ENCODE measurements at places on chromosomes 5 and 9.

DNA sequence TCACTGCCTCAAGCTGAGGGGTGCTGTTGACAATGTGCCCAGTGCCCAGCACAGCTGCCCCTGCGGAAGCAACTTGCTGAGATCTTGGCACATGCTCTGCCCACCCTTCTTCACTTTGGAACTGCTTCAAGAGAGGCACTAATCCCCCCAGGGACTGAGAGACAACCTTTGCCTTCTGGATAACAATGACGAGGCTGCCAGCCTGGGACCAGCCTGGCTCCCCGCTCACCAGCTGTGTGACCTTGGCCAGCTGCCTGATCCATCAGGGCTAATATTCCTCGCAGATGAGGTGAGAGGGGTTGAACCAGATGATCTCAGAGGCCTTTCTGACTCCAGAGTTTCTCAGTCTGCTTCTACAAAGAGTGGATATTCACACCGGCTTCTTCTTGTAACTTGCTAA lies 81.0 kb downstream of the SHB start:
- peaks cover 4% of the 10 kb centered on the region for H3K27me3 ChIP-seq
- no peaks in the 10 kb centered on the region for H3K36me3 ChIP-seq
- H3K4me3 ChIP-seq: no peak overlapping the region

DNA sequence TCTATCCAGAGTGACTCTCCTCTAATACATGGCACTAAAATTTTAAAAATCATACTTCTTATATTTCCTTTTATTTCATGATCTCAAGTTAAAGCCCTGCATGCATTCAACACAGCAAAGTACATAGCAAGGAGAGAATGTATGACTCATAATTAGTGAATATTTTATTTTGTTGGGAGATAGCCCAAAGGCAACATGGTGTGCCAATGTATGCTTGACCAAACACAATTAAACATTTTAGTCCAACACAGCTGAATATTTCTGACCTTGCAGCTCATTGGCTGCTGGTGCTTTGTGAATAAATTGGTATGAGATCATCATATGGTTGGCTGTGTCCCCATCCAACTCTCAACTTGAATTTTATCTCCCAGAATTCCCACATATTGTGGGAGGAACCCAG lies 103.5 kb downstream of the NPR3 start:
- no peaks in the 10 kb centered on the region for H3K27me3 ChIP-seq
- no peaks in the 10 kb centered on the region for H3K4me1 ChIP-seq
- H3K27ac ChIP-seq: no peak overlapping the region
- no peaks in the 10 kb centered on the region for H3K36me3 ChIP-seq

GRCh38 chr5:51657340-51658240 lies 274.3 kb downstream of the ISL1 start:
- H3K36me3 ChIP-seq: no peaks in the 10 kb centered on the region
- H3K4me3 ChIP-seq: no peak overlapping the region
- H3K4me1 ChIP-seq: no peaks in the 10 kb centered on the region

GRCh38 chr5:34535944-34536623 lies 120.0 kb upstream of the RAI14 start:
- H3K27me3 ChIP-seq: peaks cover 34% of the 10 kb centered on the region
- peaks cover 45% of the 10 kb centered on the region for H3K4me1 ChIP-seq
- H3K4me3 ChIP-seq: no peak overlapping the region
- H3K27ac ChIP-seq: peak overlapping the region; percentile 86
- no peaks in the 10 kb centered on the region for H3K36me3 ChIP-seq

DNA sequence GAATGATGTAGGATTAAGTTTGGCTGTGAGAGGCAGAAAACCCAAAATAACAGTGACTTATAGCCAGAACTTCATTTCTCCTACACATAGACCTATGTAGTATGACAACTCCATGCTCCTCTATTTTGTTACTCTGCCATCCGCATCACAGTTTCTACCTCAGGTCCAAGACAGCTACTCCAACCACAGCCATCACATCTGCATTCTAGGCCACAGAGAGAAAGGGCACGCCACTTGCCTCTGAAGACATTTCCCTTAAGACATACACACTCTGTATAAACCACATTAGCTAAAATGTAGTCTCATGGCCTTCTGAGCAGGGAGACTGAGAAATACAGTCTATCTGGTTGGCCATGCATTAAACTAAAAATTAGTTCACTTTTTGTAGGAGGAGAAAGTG lies 10.0 kb downstream of the SPINK4 start:
- no peaks in the 10 kb centered on the region for H3K27me3 ChIP-seq
- H3K4me1 ChIP-seq: no peaks in the 10 kb centered on the region
- no peak overlapping the region for H3K27ac ChIP-seq
- H3K36me3 ChIP-seq: peaks cover 72% of the 10 kb centered on the region
- no peak overlapping the region for H3K4me3 ChIP-seq
- DNase-seq: no peak

GRCh38 chr5:146765089-146765832 lies 113.3 kb downstream of the PPP2R2B start:
- no peaks in the 10 kb centered on the region for H3K27me3 ChIP-seq
- no peak overlapping the region for H3K4me3 ChIP-seq
- no peak for DNase-seq
- H3K27ac ChIP-seq: no peak overlapping the region
- no peaks in the 10 kb centered on the region for H3K36me3 ChIP-seq

- no peaks in the 10 kb centered on the region for H3K36me3 ChIP-seq
- DNase-seq: no peak
- no peaks in the 10 kb centered on the region for H3K27me3 ChIP-seq
- no peak overlapping the region for H3K4me3 ChIP-seq
- H3K4me1 ChIP-seq: no peaks in the 10 kb centered on the region
These were observed 52.1 kb downstream of the PPIC start for GRCh38 chr5:122984425-122984824.

- peak overlapping the region; percentile 82 for H3K4me3 ChIP-seq
- H3K27me3 ChIP-seq: peaks cover 44% of the 10 kb centered on the region
- H3K27ac ChIP-seq: peak overlapping the region; percentile 77
- H3K4me1 ChIP-seq: peaks cover 63% of the 10 kb centered on the region
- DNase-seq: no peak
- peaks cover 7% of the 10 kb centered on the region for H3K36me3 ChIP-seq
These were observed 324 bp upstream of the RGMB start for GRCh38 chr5:98773214-98773463.

DNA sequence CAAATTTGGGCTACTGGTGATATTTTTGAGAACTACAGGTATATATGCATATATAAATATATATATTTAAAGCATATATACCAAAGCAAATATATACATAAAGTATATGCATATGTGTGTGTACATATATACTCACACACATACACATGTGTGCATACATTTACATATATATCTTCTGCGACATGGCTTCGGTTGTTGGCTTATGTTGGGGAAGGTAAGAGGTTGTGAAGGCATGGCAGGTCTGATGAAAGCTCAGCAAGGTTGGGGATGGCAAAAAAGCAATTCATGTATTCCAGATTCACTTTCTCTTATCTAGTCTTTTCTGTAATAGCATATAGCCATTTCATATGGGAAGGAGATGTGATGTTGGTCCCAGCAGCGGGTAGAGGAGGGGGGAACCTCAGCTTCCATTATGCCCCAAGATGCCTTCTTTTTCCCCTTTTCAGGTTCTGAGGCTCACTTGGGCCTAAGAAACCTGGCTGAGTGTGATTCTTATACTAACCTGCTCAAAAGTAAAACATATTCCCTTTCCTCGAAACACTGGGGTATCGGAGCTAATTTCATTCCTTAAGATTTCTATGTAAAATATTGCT lies 201.7 kb downstream of the MEF2C start:
- H3K4me3 ChIP-seq: no peak overlapping the region
- peaks cover 20% of the 10 kb centered on the region for H3K4me1 ChIP-seq
- no peak overlapping the region for H3K27ac ChIP-seq
- DNase-seq: no peak
- H3K36me3 ChIP-seq: no peaks in the 10 kb centered on the region
- H3K27me3 ChIP-seq: peaks cover 90% of the 10 kb centered on the region

All from activated T-cell treated with anti-CD3 and anti-CD28 coated beads, Interleukin-2, amount 50 U/mL, for 24 hours (primary cell).